ENCODE measurements at places on chromosomes 7 and 10.

GRCh38 chr7:132475669-132476116 is 100.6 kb downstream of the PLXNA4 start:
- DNase-seq, result no peak

DNA sequence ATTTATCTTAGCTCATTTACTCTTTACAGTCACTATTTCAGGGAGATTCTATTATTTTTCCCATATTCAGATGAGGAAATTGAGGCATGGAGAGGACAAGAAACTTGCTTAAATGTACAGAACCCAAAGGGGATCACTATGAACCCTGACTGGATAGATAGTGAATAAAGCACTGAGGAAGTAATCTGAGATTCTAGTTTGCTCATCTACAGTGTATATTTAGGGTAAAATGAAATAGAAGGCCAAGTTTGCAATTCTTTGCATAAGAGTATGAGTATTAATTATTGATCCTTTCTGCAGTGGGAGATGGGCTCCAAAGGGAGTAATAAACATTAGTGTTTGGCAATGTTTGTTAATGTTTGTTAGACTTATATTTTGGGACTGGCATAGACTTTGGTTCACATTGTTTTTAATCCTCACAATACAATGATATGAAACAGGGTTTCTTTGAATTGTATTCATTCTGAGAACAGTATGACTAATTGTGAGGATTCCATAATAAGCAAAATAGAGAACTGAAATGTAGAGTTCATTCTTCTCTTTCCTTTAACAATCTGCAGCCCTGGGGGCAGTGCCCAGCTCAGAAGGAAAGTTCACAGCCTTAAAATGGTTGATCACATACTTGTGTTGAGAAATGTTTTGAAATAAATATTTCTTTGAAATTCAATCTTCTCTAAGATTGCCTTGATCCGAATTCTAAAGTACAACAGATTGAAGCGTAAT is 131.0 kb upstream of the ZNF804B start:
- DNase-seq, result no peak

DNA sequence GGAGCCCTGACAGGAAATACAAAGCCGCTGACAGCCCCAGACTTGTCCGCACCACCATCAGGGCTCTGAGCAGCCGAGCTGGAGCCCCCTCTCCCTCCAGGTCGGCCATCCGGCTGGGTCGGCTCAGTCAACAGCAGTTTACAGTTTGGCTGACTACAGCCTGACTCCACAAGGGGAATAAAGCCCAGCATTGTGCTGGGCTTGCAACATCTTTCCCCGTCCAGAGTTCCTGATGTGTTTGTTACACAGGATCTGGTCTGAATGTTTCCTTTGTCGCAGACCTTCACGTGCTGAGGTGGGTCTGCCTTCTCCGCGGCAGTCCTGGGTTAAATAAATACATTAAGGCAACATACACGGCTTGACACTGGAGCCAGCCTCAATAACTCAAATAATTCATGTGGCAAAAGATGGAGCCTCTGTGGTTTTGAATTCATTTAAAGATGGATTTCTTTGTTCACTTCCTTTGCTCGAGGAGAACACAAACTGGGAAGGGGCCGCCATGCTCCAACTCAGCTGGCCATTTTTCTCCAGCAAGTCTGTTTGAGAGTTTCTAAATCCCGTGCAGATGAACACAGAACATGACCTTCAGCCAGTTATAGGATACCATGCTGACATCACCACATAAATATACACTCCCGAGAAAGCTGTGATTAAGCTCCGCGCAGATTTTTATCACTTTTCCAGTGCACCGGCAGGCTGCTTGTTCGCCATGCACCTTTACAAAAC is 192.1 kb downstream of the WDR11 start:
- no peak for DNase-seq

- DNase-seq, result no peak
Observed at GRCh38 chr10:108848046-108848445, 1075.3 kb downstream of the XPNPEP1 start.

- DNase-seq, result no peak
Observed at GRCh38 chr7:28272461-28272877, 91.9 kb upstream of the JAZF1 start.

GRCh38 chr10:11884706-11885423 is 61.7 kb downstream of the PROSER2 start:
- DNase-seq, result no peak

- no peak for DNase-seq
Observed at GRCh38 chr10:122263971-122264370, 7.1 kb upstream of the BTBD16 start.

GRCh38 chr10:86139066-86139657 is 227.4 kb downstream of the GRID1 start:
- no peak for DNase-seq

- no peak for DNase-seq
Observed at GRCh38 chr7:135731-136645, 56.4 kb upstream of the FAM20C start.

- DNase-seq, result no peak
Observed at GRCh38 chr7:50664461-50664922, 99.3 kb upstream of the DDC start.

GRCh38 chr10:99855479-99856071 is 73.1 kb downstream of the ABCC2 start:
- DNase-seq, result no peak

- DNase-seq, result no peak
Observed at GRCh38 chr7:85156661-85157208, 30.1 kb downstream of the SEMA3D start.

DNA sequence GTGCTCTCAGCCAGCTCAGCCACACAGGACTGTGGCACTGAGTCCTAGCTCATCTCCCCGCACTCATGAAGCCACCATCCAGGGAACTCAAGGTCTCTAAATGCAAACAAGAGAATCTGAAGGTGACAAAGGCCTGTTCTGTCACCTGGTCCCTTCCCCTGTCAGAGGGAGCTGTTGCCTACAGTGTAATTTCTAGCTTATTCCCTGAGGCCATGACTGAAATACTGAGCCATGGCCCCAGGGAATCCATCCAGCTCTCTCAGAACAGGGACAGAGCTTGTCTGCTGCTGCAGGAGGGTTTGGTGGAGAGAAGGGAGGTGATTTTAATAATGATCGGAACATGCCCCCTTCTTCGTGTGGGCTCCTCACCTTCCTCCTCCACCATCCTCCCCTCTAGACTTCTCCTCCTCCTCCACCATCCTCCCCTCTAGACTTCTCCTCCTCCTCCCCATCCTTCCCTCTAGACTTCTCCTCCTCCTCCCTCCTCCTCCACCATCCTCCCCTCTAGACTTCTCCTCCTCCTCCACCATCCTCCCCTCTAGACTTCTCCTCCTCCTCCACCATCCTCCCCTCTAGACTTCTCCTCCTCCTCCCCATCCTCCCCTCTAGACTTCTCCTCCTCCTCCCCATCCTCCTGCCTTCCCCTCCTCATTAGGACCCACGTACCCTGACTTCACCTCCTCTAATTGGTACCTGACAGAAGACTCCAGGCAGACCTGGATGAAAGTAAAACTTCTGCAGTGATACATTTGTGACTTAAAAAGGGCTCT is 338.0 kb upstream of the MKI67 start:
- DNase-seq, result peak; percentile 2

- no peak for DNase-seq
Observed at GRCh38 chr7:22582863-22583622, 83.1 kb upstream of the STEAP1B start.

GRCh38 chr7:151141855-151142685 is 25.4 kb downstream of the GBX1 start:
- no peak for DNase-seq

DNA sequence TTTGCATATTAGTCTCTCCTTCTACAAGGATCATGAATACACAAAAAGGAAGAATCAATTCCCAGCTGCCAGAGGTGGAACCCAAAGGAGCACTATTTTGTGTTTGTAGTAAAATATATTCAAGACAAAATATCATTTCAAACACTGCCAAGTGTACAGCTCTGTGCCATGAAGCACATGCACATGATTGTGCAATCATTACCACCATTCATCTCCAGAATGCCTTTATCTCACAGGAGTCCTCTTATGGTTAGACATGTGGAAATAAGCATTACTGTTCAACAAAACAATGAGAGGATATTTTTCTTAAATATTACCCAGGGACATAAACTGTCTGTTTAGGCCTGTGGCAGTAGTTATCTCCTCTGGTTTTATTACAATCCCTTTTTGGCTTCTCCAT is 151.4 kb upstream of the PPP1R3A start:
- no peak for DNase-seq

DNA sequence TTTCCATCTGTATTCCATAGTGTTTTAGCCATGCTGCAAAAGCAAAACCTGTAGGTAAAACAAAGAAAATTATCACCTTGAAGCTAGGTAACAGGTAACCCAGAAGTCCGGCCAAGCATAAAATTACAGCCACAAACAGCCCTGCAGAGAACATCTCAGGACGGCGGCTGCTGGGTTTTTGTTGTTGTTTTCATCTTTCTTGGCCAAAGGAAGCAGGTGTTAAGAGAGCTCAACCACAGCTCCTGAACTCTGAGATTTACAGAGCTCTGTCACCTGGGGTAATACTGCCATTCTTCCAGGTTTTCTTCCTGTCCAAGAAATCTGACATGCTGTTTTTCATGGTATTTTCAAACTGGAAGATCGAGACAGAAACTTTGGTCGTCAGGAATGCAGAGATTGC is 847 bp upstream of the SCIN start:
- DNase-seq, result no peak

GRCh38 chr7:2647594-2648172 is 15.9 kb downstream of the TTYH3 start:
- DNase-seq, result no peak

- DNase-seq, result no peak
Observed at GRCh38 chr10:80372675-80373074, 16.1 kb downstream of the DYDC2 start.

- no peak for DNase-seq
Observed at GRCh38 chr10:113381981-113382509, 170.8 kb upstream of the HABP2 start.

GRCh38 chr10:46995234-46995633 is 84.0 kb downstream of the PTPN20 start:
- no peak for DNase-seq

DNA sequence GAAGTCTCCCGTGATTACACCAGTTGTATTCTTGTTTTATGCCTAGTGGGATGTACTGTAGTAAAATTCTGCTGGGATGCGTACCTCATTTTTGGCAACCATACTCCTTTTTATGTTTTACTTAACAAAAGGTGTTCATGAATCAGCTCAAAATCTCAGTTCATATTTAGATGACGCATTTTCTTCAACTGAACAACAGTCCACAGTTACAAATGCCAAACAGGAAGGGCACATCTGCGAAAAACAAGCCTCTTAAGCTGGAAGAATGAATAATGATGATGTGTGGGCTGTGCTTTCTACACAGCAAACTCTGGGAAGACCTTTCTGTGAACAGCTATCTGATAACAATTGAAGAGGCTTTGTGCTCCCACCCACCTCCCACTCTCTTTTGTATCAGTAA is 68.4 kb upstream of the NRBF2 start:
- no peak for DNase-seq

DNA sequence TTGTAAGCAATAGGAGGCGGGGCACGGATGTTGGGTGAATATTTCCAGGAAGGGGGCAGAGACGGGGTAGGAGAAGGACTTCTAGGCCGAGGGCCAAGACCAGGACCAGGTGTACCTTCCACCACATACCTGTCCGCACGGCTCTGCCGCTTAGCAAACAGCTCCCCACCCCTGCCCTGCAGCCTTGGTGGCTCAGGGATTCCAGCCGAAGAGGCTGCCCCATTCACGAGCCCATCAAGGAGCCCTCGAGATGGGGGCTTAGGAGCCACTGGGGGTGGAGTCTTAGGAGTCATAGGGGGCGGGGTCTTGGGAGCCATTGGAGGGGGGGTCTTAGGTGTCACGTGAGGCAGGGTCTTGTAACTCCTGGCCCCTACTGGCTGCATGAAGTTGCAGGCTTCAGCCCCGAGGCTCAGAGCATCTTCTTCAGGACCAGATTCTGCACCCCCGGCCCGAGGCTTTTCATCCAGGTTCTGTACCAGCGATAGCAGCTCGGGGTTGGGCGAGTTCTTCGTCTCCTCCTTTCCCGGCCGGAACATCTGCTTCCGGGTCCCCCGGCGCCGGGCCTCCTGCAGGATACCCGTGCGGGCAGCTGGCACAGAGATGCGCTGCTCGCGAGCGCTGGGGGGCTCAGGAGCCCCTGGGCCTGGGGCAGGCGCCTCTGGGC is 6.1 kb upstream of the MYOZ1 start:
- peak; percentile 8 for DNase-seq

DNA sequence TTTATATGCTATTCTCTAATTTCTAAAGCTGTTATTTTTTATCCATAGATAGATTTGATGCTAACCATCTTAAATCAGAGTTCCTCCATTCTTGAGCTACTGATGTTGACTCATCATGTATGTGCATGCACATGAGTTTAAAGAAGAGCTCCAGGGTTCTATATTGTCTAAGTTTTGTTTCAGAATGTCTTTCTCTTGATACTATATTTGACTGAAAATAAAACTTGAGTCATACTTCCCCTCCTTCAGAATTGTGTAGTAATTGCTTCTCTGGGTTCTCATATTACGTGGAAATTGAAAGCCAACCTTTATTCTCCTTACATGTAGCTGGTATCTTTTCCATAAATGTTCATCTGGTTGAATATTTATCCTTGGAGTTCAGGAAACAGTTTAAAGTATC is 89.4 kb downstream of the LRRTM3 start:
- DNase-seq, result no peak

- no peak for DNase-seq
Observed at GRCh38 chr10:75287697-75288096, 51.9 kb upstream of the COMTD1 start.
